Osteoblast (primary cell): ENCODE measurements at places on chromosomes 4 and X.

DNA sequence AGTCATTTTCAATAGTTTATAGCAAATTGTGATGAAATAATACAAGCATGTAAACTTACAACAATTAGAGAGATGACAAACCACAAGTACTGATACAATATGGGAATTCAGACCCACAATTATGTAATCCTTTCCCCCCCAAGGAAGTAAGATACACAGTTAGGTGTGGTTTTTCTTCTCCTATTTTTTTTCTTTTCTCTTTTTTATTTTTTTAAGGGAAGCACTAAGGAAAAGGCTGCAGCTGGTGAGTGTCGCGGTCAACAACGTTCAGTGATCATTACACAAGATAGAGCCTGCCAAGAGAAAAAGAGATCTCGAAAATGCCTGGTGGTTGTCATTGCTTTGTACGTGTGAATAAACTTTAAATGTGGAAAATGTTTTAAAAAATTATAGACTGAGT lies 9.8 kb downstream of the NDNF start:
- no peak for DNase-seq

GRCh38 chr4:110737931-110738330 lies 115.1 kb upstream of the PITX2 start:
- no peak for DNase-seq

DNA sequence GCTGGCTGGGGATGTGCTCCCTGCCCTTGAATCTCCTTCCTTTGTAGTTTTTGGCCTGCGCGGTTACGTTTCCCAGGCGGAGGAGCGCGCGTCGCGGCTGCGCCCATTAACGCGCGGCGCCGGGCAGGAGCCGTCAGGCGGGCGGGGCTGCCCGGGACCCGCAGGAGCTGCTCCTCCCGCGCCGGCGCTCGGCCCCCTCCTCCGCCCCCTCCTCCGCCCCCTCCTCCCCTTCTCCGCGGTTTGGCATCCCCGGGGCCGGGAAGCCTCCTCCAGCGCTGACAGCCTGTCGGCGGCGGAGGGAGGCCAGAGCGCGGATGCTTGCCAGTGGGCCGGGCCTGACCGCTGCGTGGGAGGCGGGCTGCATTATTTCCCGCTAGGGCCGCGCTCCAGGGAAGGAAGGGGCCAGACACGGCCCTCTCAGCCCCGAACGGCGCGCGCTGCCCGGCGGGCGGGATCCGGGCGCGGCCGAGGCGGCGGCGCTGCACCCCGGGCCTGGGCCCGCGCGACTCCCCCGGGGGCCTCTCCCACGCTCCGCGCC lies at the start of gene DCLK2:
Gene DCLK2 (plus strand): TSS at position 405 of the 538 bp plus-strand sequence. CDS start 583 bp downstream, outside the sequence.
- peak; percentile 99 for DNase-seq

- DNase-seq: peak; percentile 71
Observed at GRCh38 chr4:83252782-83253405, 31.7 kb downstream of the COQ2 start.

DNA sequence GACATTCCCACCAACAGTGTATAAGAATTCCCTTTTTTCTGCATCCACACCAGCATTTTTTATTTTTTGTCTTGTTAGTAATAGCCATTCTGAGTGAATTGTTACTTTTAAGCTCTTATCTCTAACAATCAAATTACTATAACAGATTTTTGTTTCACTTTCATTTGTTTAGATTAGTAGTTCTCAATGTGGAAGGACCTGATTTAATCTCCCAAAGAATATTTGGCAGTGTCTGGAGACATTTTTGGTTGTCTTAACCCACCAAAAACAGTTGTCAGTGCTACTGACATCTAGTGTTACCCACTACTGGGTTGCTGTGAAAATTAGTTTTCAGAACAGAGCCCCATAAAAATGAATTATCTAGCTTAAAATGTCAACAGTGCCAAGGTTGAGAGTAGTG lies 37.9 kb downstream of the RUFY3 start:
- no peak for DNase-seq

DNA sequence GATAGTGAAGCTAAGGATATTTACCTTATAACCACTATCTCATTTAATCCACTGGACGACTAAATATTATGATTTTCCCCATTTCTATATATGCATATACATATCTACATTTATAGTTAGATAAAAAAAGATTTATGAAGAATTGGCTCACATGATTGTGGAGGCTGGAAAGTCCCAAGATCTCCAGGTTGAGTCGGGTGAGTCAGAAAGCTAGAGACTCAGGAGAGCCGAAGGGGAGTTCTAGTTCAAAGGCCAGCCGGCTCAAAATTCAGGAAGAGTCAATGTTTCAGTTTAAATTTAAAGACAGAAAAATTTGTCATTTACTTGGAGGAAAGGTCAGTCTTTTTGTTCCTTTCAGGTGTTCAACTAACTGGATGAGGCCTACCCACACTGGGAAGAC lies 158.2 kb upstream of the CPEB2 start:
- DNase-seq: no peak

DNA sequence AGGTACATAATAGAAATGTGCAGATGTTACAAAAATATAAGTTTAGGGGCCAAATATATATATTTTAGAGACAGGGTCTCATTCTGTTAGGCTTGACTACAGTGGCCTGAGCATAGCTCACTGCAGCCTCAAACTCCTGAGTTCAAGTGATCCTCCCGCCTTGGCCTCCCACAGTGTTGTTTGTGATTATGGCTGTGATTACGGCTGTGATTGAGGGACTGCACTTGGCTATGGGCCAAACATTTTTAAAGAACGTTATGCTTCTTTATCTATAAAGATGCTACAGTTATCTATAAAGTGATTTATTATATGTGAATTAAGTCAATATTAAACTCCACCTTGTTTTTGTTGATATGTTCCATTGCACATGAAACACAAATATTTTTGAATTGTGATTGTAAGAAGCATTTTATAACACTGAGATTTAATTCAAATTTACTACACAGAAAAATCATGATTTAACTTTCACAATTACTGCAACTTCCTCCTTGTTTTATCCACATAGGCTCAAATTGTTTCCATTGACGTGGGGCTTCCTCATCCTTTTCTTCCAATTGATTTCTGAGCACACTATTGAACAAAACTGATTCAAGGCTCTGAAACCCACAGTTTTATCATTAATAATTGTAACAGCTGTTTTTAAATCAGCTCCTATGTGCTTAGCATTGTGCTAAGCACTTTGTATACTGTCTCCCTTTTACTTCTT lies 68.4 kb upstream of the BMPR1B start:
- peak; percentile 22 for DNase-seq

GRCh38 chr4:73311428-73311827 lies 52.8 kb upstream of the ANKRD17 start:
- DNase-seq: no peak

DNA sequence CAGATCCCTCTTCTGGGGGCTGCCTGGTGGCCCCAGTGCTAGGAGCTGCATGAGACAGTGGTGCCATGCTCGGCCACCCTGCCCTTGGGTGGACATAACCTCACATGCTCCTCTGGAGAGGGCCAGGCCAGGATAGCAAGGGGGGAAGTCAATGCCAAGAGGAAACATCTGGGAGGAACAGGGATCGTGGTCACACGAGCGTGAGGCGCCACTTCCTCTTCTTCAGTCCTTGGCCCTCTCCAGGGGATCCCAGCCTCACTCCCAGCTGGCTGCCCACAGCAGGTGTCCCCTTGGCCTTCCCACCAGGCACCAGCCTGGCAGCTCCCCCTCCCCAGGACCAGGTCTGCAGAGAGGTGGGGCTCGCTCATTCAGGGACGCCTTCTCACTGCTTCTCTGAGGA lies 28.6 kb downstream of the TBC1D14 start:
- no peak for DNase-seq

GRCh38 chrX:148135738-148136137 lies 154.6 kb downstream of the FMR1NB start:
- DNase-seq: no peak

DNA sequence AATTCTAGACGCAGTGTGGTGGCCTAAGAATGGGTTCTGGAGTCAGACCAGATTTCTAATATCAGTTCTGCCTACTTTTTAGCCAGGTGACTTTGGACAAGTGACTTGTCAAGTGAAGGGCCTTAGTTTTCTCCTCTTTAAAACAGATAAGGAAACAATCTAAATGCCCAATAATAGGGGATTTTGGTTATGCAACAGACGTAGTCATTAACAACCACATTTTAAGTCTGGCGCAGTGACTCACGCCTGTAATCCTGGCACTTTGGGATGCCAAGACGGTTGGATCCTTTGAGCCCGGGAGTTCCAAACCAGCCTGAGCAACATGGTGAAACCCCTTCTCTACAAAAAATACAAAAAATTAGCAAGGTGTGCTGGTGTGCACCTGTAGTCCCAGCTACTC lies 2.1 kb upstream of the ZMYM3 start:
- DNase-seq: peak; percentile 14

DNA sequence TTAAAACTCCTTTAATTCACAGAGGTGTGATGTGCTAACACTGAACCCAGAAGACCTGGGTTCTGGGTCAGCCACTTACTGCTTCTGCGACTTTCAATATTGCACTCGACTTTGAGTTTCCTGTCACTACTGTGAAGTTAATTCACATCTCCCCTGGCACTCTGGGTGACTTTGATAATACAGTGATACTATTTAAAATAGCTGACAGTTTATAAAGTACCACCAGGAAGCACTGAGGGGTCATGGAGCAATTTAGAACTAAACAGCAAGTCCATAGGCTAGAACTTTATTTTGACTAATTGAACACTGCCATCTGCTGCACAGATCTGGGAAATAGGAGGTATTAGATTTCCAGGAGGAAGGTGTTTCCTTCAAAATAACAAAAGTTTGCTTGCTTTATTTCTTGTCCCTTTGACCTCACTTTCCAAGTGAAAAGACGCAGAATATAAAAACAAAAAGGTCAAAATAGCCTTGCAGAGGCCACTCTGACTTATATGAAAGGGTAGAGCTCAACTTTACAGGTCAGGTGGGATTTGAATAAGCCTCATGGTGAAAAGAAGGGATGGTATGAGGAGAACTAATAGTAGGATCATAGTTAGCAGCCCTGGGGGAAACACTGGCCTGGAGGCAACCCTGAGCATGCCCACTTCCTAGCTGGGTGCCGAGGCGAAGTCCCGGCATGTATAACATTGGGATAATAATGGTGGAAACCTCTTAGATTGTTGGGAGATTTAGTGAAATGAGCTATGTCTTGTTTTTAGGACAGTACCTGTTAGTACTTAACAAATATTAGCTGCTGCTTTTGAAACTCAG lies 53.4 kb downstream of the ZNF518B start:
- peak; percentile 59 for DNase-seq

DNA sequence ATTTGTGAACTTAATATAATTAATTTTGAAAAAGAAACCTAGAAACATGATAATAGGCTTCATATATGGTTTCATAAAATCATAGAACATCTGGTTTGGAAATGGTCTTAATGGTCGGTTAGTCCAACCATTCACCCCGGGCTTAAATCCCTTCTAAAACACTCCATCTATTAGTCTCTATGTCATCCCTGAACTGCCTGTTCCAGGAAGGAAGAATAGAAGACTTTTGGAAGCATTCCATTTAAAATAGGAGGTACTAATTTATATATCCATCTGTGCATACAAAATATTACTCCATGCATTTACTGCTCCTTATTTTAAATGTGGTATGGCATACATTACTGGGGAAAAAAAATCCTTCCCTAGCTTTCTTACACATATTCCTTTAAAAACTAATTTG lies 262.2 kb upstream of the DDX53 start:
- no peak for DNase-seq

- peak; percentile 34 for DNase-seq
Observed at GRCh38 chrX:119093991-119094735, 21.4 kb downstream of the CT47C1 start.

DNA sequence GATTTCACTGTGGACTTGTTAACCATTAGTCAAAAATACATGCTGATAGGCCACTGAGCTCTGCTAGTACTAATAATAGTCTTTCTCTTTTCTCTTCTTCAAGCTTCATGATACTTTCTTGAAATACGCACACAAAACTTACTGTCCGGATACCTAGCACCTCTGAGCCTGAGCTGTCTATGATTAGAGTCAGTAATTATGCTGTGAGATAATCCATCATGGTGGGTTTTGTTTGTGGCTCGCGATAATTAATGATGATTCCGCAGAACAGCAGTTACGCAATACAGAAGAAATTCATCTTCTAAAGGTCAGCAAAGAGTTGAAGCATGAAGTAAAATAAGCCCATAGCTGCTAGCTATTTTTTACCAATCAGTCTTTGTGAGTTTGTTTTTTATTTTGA lies 511.5 kb upstream of the GALNT7 start:
- DNase-seq: no peak

DNA sequence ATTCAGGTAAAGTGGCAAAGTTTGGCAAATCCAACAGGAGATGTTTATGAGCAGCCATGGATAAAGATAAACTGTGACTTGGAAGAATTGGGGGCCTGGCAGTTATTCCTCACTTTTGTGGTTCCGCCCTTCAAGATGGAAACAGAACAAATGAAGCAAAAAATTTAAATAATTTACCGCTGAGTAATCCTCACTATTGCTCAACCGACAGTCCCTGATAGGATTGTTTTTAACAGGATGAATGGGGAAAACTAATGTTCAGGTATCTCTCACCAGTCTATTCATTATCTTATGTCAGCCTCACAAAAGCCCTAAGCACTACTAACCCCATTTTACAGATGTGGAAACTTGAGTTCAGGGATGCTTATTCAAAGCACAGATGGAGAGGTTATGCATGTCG lies 90.8 kb downstream of the FNIP2 start:
- peak; percentile 58 for DNase-seq

- DNase-seq: peak; percentile 62
Observed at GRCh38 chrX:71253253-71254091, 468 bp downstream of the ZMYM3 start.

- peak; percentile 61 for DNase-seq
Observed at GRCh38 chrX:288561-288991, 7.4 kb downstream of the PLCXD1 start.

DNA sequence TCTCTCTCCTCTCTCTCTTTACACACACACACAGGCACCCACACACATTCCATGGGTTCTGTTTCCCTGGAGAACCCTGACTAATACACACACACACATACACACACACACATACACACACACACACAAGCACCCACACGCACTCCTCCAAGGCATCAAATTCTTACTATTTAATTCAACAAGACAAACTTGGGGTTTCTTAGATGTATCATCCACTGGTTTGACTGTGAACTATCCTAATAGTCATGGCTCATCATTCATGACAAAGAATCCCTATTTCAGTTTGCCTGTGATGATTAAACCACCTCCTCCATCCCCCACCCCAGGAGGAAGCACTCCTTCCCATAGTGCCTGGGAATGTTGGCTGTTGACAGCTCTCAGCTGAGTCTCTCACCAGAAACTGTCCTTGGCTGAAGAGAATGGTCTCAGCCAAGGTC lies 98.2 kb downstream of the USP46 start:
- DNase-seq: peak; percentile 61

GRCh38 chr4:186953599-186954260 lies 230.1 kb upstream of the FAT1 start:
- DNase-seq: peak; percentile 80

GRCh38 chr4:145861336-145862318 lies 77.0 kb downstream of the ZNF827 start:
- DNase-seq: no peak

DNA sequence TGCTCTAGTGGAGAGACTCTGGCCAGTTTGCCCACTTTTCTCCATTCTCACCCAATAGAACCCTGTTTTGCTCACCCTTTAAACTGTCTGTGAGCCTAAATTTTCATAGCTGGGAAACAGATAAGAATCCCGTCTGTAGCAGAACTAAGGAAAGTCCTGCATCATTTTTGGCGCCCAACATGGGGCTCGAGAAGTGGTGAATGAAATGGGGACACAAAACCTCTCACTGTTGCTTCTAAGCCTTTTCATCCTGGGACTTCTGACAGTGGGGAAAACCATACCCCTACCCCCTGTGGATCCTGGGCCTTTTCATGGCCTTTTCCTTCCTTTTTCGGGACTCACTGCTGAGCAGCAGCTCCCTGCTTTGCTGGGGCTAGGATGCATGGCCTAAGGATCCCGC lies 189.9 kb downstream of the INPP4B start:
- no peak for DNase-seq

- DNase-seq: peak; percentile 37
Observed at GRCh38 chrX:769796-770195, 139.2 kb downstream of the SHOX start.
